ENCODE measurements at places on chromosomes 5 and 9. TPM values are rescaled to one million over a fixed set of nuclear protein-coding genes. Genes with fewer than 3 reads are reported as not detected.

The SLC25A46 gene
- 55.1 TPM for polyA plus RNA-seq

The FGD3 gene
- polyA plus RNA-seq, result 5.5 TPM

DNA sequence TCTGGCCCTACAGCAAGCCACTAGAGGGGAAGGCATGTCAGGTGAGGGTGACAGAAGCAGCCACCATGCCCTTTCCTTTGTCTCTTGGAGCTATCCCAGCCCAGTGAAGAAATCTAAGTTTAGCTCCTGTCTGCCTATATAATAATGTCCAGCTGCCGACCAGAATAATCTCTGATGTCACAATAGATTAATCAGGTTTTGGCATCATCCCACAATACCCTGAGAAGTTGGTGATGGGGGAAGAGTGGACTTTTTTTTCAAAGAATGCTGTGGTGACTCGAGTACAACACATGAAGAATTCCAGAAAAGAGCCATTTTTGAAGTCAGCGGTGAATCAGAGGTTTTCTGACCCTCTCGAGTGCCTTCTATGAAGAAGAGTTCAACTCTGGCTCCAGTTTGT is 1.7 kb upstream of the TSLP start:
- no peak for DNase-seq

The CDKN2B gene
- 0.19 TPM for polyA plus RNA-seq

DNA sequence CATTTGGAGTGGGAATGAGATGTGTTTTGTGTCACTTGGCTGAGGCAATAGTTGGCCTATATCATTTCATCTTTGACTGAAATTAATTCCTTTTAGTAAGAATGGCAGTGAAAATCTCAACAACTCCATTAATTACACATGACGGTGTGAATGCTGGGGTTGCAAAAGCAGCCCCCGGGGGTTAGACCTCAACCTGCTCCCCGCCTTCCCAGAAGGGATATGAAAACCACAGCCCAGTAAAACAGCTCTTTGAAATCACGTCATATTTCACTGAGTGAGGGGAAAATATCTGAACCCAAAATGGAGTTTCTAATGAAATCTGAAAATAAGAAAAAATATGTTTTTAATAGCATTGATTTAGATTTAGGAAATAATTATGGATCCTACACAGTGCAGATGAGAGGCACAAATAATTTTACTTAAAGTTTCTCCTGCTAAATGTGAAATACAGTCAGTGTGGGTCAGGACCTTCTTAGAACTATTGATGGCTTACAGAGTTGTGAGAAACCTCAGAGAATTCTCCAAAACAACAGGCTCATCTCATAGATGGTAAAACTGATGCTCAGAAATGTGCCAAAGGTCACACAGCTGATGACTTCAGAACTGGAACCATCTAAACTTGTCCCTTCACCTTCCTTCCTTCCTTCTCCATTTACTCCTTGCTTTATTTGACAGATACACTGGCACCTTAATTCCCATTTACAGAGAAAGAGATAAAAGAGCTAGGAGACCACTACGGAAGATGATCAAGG is 96.5 kb downstream of the SPOCK1 start:
- DNase-seq, result no peak

The SPATA31A3 gene
- polyA plus RNA-seq, result not detected

The KIF4B gene
- 0.17 TPM for polyA plus RNA-seq

The MYOT gene
- polyA plus RNA-seq, result 1.6 TPM

DNA sequence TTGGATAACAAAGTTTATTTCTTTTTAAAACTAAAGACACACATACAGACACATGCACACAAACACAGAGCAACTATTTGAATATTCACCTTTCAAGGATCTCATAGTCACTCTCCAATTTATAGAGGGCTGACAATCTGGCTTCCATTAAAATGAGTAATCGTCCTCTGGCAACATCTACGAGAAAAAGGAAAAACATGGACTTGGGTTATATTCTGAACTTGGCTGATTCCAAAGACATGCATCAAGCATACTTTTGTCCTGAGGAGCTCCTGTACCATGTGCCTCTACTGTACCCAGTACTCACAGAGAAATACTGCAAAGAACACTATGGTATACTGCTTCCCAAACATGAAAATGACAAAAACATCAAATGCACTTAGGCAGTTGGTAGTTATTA is 15.4 kb downstream of the IARS1 start:
- no peak for DNase-seq

The NOP16 gene
- polyA plus RNA-seq, result 28.9 TPM

The INSL6 gene
- 0.54 TPM for polyA plus RNA-seq

GRCh38 chr5:142833517-142834449 is 63.6 kb downstream of the ARHGAP26 start:
- DNase-seq, result no peak

GRCh38 chr5:167509076-167509475 is 782.4 kb upstream of the WWC1 start:
- DNase-seq, result no peak

GRCh38 chr5:32628049-32628844 is 42.9 kb downstream of the SUB1 start:
- no peak for DNase-seq

The LECT2 gene
- 1.6 TPM for polyA plus RNA-seq

- DNase-seq, result no peak
These were observed 204.0 kb downstream of the DAB2IP start for GRCh38 chr9:121855476-121855875.

- DNase-seq, result no peak
These were observed 85.6 kb downstream of the SLC28A3 start for GRCh38 chr9:84254972-84255371.

- DNase-seq, result no peak
These were observed 182.6 kb upstream of the TBCA start for GRCh38 chr5:77958642-77959330.

GRCh38 chr9:123011878-123012528 is 21.5 kb upstream of the GPR21 start:
- no peak for DNase-seq

The NIM1K gene
- 0.46 TPM for polyA plus RNA-seq

The PDLIM4 gene
- polyA plus RNA-seq, result 13.1 TPM

The DDX41 gene
- 90.3 TPM for polyA plus RNA-seq

The MCC gene
- 31.3 TPM for polyA plus RNA-seq

- no peak for DNase-seq
These were observed 685 bp downstream of the SLC24A2 start for GRCh38 chr9:19788152-19788551.

The CEL gene
- polyA plus RNA-seq, result 3.3 TPM

- no peak for DNase-seq
These were observed 7.5 kb downstream of the NR2F1 start for GRCh38 chr5:93590493-93590892.

The ZNG1E gene
- polyA plus RNA-seq, result 72.5 TPM

The MEGF10 gene
- 0.64 TPM for polyA plus RNA-seq

The TNC gene
- polyA plus RNA-seq, result 435 TPM

DNA sequence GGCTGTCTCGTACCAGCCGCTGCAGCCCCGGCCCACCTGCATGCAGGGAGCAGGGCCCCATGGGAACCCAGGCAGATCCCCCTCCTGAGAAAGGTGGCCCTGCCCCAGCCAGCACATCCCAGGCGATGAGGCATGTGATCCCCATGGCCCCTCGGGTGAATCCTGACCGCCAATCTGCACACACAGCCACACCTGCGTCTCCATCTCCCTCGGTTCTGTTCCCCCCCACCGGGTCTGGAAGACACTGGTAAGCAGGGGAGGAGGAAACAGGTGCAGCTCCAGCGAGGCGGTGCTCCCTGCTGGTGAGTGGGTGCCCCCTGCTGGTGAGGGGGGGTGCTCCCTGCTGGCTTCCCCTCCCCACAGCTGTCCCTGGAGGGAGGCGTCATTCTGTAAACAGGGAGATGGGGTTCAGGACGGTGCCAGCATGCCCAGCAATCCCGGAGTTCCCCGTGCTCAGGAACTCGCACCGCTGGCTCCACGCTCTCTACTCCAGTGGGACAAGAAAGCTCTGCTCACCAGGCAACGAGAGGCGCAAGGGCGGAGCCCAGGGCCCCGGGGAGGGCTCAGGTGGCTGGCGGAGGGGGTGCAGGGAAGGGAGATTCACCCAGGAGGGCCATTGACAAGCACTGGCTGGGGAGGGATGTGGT is 28.4 kb upstream of the SLC12A7 start:
- peak; percentile 44 for DNase-seq

GRCh38 chr5:61840361-61840760 is 465.6 kb upstream of the KIF2A start:
- no peak for DNase-seq

DNA sequence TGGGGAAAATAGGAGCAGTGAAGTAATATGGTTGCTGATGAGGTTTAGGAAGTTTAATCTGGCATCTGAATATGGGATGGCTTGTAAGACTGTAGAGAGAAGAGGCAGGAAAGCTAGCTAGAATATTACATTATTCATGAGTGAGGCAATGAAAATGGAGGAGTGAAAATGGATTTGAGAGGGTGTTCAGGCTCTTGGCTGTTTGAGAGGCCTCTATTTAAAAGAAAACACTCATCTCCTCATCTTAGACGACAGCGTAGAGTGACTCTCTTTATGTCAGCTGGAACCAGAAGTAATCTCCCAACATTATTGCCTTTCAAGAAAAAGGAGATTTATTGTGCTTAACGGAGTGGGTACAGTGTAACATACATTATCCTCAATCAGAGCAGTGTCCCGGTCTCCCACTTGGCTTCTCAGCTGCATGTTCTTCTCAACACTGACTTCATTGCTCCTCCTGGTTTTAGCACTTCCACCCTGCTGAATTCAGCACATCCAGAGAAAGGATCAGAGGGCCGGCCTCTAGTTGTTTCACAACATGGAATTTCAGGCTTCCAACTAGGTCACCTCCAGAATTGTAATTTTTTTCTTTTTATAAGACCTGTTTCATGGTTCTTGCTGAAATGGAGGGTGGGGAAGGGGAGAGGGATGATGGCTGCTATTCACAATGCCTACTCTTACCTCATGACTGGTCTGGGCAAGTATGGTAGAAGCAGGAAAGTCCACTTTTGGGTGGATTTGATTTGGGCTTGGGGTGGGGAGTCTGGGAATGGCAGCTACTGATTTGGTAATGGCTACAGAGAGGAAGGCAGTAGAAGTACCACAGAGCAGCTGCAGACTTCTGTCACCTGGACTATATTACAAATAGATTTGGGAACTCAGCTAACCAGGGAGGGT is 52.9 kb upstream of the KIAA1958 start:
- no peak for DNase-seq

DNA sequence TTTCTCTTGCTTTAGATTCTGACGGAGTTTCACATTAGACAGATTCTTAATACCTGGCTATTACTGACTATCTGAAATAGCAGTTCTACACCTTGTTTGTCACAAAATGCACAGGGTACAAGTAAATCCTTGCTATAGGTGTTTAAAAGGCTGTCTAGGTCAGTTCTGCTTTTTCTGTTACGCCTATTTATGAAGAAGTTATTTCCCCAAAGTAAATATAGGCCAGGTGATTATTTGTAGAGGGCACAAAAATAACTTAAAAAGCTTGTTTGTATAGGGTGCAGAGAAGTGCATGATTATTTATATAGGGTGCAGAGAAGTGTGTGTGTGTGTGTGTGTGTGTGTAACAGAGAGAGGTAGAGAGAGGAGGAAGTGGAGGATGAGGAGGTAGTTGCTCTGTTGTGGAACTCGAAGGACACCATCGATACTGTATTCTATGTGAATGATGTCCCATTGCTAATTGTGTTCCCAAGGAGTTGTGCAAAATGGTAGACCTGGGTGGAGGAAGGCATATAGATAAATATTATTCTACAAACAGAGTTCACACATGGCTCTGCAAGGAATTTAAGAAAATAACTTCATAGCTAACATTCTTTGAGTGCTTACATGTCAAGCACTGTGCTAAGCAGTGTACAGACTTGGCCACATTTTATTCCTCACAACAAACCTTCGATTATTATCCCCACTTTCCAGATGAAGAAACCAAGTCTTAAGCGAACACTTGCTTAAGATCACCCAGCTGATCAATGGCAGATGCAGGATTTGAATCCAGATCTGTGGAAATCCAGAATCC is 96.3 kb upstream of the EQTN start:
- no peak for DNase-seq

The OMD gene
- polyA plus RNA-seq, result 1.8 TPM

The PCDH12 gene
- 16.9 TPM for polyA plus RNA-seq

DNA sequence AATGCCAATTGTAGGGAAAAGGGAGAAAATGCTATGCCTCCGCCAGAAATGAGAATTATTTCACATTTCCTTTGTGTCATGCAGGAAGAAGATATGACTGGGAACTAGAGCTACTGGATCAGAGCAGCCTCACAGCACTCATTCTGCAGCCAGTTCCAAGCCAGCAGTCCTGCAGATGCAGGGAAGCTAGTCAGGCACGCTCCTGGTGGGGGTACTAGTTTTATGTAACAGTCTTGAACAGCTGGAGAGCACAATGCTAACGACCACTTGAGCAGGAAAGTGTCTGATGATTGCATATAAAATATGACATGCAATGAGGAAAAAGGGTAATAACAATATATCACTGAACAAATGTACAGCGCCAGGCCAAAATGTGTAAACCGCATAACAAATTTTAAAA is 21.7 kb downstream of the CDH10 start:
- no peak for DNase-seq

DNA sequence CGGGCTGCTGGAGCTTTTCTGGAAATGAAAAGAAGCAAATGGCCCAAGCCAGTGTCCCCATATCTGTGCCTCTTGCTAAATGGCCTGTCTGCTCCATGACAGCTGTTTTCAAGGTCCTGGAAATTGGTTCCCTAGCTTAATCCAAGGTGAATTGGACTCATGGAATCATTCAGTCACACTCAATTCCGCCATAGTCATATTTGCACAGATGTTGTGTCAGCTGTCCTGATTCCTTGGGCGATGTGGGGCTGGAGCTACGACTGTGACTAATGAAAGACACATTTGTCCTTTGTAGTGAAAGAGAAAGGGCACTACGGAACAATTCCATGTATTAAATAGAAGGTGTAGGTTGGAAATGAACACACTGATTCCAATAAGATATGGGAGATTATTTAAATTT is 102.9 kb upstream of the MEGF10 start:
- DNase-seq, result no peak

The DNAI1 gene
- polyA plus RNA-seq, result 1.9 TPM
